ENCODE measurements at places on chromosomes 5 and 9. TPM values are rescaled to one million over a fixed set of nuclear protein-coding genes. Genes with fewer than 3 reads are reported as not detected.

- no peak for DNase-seq
Observed at GRCh38 chr5:180648658-180649296, 623 bp downstream of the FLT4 start.

DNA sequence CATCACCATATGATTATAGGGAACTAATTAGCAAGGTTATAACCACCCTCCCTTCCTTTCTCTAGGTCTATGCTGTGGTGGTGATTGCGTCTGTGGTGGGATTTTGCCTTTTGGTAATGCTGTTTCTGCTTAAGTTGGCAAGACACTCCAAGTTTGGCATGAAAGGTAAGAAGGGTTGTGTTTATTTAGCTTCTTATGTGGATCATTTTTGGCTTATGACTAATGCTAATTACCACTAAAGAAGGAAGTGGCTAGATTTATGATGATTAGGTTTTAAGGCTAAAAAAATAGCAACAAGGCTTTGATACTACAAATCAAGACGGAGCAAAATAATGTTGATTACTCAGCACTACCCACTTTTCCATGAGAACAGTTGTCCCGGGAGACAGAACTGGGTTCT is 82.4 kb downstream of the NTRK2 start:
- no peak for DNase-seq

GRCh38 chr5:175470781-175471180 is 7.6 kb upstream of the SFXN1 start:
- no peak for DNase-seq

DNA sequence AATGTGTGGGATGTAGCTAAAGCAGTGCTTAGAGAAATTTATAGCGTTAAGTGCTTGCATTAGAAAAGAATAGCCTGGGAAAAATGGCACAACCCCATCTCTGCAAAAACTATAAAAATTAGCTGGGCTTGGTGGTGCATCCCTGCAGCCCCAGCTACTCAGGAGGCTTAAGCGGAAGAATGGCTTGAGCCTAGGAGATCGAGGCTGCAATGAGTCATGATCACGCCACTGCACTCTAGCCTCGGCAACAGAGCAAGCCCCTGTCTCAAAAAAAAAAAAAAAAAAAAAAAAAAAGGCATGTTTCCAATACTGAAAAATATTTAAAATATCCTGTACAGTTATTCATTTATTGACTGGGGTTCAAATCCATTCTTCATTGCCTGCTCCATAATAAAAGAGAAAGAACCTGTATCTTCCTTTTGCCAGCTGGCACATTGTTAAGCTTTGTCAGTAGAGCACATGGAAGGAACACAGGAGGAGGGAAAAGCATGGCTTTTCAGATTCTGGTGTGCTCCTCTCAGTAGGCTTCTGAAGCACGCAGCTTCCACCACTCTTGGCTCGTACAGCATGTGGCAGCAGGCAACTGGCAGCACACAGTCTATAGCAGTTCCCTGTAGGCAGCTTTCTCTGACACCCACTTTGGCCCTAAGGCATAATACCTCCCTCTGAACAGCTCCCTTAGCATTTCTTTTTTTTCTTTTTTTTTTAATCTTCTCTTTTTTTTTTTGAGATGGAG is 73.5 kb downstream of the TRIM36 start:
- no peak for DNase-seq

- no peak for DNase-seq
Observed at GRCh38 chr5:92945605-92946097, 635.4 kb downstream of the NR2F1-AS1 start.

- no peak for DNase-seq
Observed at GRCh38 chr9:2159521-2160454, 144.6 kb downstream of the SMARCA2 start.

DNA sequence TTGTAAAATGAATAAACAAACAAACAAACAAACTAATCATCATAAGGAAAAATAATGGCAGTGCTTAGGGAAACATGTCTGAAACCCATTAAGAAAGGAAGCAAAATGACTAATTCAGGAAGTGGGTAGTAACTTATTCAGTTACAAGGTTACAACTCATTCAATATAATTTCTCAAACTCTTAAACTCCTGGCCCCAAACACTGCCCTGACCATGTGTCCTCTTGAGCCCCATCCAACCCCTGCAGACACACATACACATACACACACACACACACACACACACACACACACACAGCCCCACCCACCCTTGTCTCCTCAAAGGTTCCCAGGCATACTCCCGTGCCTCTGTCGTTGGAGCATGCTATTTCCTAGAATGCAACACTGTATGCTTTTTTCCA is 193.9 kb downstream of the SEC61B start:
- no peak for DNase-seq

- DNase-seq = no peak
Observed at GRCh38 chr5:59062986-59063683, 480.3 kb downstream of the RAB3C start.

- DNase-seq = no peak
Observed at GRCh38 chr5:168602517-168602916, 23.3 kb upstream of the PANK3 start.

GRCh38 chr9:120362446-120362845 is 217.5 kb downstream of the CDK5RAP2 start:
- no peak for DNase-seq

GRCh38 chr5:139385061-139386049 is 2.3 kb upstream of the SLC23A1 start:
- DNase-seq = no peak

- no peak for DNase-seq
Observed at GRCh38 chr5:90015584-90016018, 394.0 kb downstream of the CETN3 start.

DNA sequence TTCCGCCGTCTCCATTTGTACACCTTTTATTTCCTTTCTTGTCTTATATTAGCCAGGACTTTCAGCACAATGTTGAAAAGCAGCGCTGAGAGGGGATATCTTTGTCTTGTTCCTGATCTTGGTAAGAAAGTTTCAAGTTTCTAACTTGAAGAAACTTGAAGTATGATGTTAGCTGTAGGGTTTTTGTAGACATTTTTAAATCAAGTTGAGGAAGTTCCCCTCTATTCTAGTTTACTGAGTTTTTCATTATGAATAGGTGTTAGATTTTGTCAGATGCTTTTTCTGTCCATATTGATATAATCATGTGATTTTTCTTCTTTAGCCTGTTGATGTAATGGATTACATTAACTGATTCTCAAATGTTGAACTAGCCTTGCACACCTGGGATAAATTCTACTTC is 425.7 kb downstream of the PIK3R1 start:
- DNase-seq = no peak

DNA sequence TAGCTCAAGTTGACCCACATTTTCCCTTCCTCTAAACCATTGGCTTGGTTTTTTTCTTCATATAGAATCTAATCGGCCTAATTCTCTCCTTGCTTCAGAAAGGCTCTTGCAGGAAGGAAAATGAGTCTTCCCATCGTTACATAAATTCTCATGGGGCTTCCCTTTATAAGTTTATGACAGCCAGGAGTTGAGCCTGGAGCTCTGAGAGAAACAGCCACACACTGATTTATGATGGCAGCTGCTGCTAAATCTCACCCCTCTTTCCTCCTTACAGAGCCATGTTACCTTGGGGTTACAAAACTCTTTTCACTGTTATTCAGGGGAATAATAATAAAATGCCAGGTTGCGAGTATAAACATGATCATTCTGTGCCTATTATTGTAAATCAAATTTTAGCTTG is 5.2 kb upstream of the RNF14 start:
- DNase-seq = no peak

GRCh38 chr9:16628413-16628812 is 242.1 kb downstream of the BNC2 start:
- DNase-seq = no peak

- DNase-seq = no peak
Observed at GRCh38 chr9:71692337-71692736, 76.0 kb downstream of the CEMIP2 start.

Gene RNF183
- total RNA-seq = not detected

Gene UBQLN1
- total RNA-seq = 123 TPM

Gene PCDHA4
- total RNA-seq = 0.45 TPM

Gene FOXD4L3
- total RNA-seq = not detected

Gene LPAR1
- 55.5 TPM for total RNA-seq
